Colonic mucosa (tissue), 4 donors: ENCODE measurements at places on chromosomes 12 and 14. TPM values are rescaled to one million over a fixed set of nuclear protein-coding genes. Genes with fewer than 3 reads are reported as not detected.
A peak's percentile ranks its signal among the peaks of the same experiment; 100 is the strongest.

Gene MTRFR
- 10.6 TPM for total RNA-seq

DNA sequence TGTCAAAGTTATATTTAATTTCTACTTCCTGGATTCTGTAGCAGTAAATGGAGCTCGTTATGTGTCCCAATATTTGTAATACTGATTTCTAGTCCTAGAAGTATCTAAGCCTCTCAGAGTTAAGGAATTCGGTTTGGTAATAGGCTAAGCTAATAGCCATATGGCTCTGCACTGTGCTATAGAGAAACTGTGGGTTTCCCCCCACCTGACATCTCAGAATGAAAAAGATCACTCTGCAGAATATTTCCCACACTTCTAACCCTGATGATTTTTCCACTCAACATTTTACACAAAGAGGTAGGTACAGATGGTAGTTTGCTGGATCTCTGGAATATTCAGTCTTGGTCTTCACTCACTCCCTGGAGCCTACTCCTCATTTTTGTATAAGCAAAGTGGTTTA lies 71.2 kb downstream of the BORCS5 start:
- no peak for DNase-seq

Gene KRT3
- total RNA-seq, result not detected

- DNase-seq, result no peak
Measured at GRCh38 chr14:60680511-60680910, 31.2 kb upstream of the SIX1 start.

Gene MYO1A
- 273 TPM for total RNA-seq

- no peak for DNase-seq
Measured at GRCh38 chr12:56998981-56999380, 7.4 kb downstream of the ZBTB39 start.

Gene SLC2A13
- 19.2 TPM for total RNA-seq

GRCh38 chr14:92944976-92945375 lies 22.0 kb downstream of the CHGA start:
- no peak for DNase-seq

GRCh38 chr14:77204459-77204771 lies 22.8 kb downstream of the TMEM63C start:
- DNase-seq, result no peak

GRCh38 chr12:101923045-101923718 lies 45.8 kb downstream of the DRAM1 start:
- DNase-seq, result no peak

Gene GYS2
- not detected for total RNA-seq

Gene LRRIQ1
- total RNA-seq, result not detected

DNA sequence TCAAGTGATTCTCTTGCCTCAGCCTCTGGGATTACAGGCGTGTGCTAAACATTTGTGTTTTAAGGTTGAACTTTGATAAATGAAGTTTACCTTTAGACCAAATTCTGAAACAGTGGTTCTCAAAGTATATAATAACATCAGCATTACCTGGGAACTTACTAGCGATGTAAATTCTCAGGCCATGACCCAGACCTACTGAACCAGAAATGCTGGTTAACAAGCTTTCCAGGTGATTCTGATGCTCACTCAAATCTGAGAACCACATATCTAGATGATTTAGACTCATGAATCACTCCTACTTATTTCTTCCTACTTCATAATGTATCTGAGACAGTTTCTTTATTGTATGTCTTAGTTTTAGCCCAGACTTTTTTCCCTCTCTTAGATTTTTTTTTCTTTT lies 43.6 kb downstream of the RAD51B start:
- no peak for DNase-seq

DNA sequence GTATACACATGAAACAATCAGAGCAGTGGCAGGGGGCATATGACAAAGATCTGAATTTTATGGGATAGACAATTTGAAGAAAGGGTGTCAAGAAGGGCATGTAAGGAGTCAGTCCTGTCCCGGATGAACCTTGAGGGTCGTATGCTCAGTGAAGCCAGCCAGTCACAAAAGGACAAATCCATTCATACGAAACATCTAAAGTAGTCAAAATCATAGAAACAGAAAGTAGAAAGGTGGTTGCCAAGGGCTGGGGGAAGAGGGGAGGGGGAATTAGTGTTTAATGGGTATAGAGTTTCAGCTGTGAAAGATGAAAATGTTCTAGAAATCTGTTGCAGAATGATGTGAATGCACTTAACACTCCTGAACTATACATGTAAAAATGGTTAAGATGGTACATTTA lies 157.5 kb downstream of the TGFB3 start:
- DNase-seq, result no peak

DNA sequence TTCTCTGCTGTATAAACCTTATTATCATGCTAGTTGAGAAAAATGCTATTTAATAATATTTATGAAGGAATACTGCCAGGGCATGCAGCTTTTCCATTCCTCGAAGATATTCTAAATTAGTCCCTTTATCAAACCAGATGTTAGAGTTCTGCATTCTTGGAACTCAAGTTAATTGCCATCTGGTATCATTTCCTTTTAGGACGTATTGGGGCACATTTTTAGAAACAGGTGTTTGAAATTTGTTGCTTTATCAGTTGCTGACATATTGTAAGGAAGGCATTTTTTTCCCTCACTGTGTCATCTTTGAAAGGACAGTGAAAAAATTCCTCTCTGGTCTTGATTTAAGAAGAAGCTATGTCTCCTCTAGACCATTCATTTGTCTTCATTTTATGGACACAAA lies 471.2 kb upstream of the PRICKLE1 start:
- DNase-seq, result no peak

Gene IFI27
- 219 TPM for total RNA-seq

DNA sequence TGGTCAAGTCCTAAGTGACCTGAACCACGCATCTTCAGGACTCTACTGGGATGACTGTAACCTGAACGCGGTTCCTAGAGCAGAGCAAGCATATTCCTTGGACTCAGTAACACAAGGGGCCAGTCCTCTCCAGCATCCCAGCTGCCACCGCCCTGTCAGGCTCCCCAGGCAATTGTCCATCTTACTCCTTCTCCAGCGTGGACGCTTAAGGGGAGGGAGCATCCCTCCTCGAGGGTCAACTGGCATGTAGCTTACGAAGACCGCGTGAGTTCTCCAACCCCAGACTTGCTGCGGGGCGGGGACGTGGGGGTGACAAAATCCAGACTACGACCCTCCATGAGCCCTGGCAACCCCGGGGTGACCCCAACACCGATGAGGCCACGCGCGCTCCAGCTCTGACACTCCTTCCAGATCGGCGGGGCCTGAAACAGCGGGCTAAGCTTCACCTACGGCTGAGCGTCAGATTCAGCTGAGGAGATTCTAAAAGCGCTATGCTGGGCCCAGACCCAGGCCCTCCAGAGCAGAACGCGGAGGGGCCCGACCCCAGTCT lies 846 bp upstream of the MTHFD1 start:
- DNase-seq, result peak; percentile 32

DNA sequence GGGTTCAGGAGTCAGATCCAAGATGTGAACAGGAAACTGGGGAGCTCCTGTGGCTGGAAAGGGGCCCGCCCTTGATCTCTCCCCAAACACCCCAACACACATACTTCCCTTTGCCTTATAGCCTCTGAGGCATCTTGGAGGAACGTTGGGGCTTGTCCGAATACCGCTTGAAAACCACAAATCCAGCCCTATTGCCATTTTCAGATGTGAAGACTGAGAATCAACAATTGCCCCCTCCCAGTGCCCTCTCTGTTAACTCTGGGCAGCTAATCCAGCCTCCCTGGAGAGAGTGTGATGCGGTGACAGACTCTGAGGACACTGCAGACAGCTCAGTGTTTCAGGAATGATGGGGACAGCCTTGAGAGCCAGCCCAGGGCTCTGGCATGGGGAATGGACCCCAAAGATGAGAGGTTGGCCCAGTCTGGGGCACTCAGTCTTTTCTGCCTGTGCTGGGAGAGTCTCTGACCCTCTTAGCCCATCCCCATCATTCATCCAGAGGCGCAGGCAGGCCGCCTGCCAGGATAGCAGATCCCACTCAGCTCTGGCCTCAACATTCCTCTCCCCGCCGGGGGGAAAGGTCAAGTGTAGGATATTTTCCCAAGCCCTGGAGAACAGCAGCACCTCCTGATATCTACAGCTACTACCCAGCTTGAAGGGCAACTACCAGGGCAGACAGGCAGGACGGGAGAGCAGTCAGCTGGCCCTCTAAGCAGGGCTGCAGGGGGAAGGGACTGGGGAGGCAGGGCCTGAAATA lies 24.6 kb upstream of the LTBP2 start:
- no peak for DNase-seq

DNA sequence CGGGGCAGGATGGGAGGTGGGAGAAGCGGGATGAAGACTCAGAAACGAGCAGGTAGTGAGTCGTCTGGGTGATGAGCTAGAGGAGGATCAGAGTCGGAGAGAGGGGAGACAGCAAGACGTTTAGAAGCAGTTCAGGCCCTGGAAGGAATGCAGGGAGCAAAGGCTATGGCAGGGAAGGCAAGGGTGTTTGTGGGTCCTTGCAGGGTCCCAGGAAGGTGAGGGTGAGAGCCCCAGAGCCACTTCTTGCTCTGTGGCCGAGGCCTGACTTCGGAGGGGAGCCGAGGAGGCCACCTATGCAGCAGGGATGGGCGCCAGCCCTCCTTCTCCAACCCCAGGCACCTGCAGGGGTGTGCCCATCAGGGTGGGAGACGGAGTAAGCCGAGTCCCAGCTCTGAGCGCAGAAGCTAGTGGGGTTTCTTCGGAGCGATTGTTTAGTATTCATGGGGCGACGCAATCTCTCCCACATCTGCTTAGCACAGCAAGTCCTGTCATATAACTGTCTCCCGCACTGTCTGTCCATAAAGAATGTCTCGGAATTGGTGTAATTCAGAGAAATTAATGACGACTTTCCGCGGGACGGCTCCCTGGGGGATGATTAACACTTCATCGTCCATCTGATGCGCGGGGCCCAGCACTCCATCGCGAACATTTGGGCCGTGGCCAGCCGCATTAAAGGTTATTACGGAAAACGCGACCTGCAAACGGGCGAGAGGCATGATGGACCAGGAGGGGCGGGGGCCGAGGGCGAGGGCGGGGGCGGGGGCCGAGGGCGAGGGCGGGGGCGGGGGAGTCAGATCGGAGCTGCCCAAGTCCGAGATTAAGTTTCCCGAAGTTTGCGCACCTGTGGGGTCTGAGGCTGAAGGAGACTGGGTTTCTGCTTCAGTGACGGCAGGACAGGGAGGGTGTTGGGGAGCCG lies 12.2 kb upstream of the CALCOCO1 start:
- DNase-seq, result no peak

DNA sequence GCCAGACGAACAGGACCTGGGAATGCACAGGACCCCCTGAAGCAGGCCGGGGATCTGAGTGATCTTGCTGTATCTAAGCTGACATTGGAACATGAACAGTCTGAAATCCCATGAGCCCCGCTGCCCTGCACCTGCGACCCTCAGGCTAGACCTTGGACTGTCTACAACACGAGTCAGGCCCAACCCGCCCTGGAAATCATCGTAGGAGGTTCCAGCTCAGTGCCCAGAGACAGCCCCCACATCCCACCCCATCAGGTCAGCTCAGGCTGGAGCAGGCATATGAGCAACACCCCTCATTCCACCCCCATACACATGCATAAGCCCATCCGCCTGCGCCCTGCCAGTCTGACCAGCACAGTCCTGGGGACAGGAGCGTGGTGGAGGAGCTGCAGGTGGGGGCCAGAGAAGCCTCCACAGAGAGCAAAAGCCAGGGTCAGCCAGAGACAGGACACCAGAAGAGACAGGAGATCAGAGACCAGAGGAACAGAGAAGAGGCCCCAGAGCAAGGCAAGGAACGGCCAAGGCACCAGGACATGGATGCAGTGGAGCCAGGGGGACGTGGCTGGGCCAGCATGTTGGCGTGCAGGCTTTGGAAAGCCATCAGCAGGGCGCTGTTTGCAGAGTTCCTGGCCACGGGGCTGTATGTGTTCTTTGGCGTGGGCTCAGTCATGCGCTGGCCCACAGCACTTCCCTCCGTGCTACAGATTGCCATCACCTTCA lies at the start of gene AQP6:
Gene AQP6 (plus strand): TSS at position 307 of the 720 bp plus-strand sequence. CDS start 227 bp downstream, at position 534.
- DNase-seq, result no peak

GRCh38 chr14:65387628-65388027 lies 24.9 kb upstream of the FUT8 start:
- no peak for DNase-seq

- no peak for DNase-seq
Measured at GRCh38 chr12:109654357-109654756, 59.3 kb upstream of the FAM222A start.

DNA sequence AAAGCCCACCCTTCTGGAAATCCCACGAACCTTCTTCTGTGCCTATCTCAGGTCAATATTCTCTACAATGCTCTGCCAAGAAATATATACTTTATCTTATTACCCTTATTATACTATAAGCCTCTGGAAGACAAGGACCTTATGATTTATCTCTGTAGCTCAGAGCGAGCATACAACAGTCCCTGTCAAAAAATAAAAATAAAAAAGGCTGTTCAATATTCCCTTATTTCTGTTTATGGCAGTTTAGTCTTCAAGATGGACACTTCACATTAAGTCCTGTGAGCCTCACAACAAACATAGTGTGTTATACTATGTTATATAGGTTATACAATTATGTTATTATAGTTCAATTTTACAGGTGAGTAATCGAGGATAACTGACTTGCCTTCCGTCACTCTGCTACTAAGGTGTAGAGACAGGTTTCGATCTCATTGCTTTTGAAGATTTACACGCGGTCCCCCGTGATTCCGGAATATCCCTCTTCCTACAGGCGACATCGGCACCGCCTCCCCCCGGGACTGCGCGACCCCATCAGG lies 562 bp downstream of the EAPP start:
- no peak for DNase-seq

GRCh38 chr12:9793779-9794395 lies 33.2 kb upstream of the CD69 start:
- no peak for DNase-seq

DNA sequence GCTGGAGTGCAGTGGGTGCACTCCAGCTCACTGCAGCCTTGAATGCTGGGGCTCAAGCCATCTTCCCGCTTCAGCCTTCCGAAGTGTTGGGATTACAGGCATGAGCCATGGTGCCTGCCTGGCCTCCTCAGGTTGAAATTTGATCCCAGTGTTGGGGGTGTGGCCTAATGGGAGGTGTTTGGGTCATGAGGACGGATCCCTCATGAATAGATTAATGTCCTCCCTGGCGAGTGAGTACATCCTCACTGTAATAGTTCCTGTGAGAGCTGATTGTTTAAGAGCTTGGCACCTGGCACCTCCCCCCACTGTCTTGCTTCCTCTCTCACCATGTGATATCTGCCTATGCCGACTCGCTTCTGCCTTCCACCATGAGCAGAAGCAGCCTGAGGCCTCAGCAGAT lies 84.7 kb downstream of the TSPAN9 start:
- no peak for DNase-seq

GRCh38 chr12:6952863-6953441 lies 1.8 kb downstream of the PTPN6 start:
- no peak for DNase-seq

Gene CCDC177
- not detected for total RNA-seq

Gene SMIM41
- total RNA-seq, result 0.30 TPM

Gene NGB
- not detected for total RNA-seq

GRCh38 chr12:86600664-86601231 lies 344.6 kb upstream of the MGAT4C start:
- no peak for DNase-seq

GRCh38 chr12:42002563-42002962 lies 142.1 kb downstream of the GXYLT1 start:
- no peak for DNase-seq

Gene TPPP2
- total RNA-seq, result not detected

Gene NDUFB1
- 167 TPM for total RNA-seq

- DNase-seq, result no peak
Measured at GRCh38 chr12:80761838-80762237, 45.1 kb downstream of the MYF5 start.
